Stimulated activated CD4-positive, alpha-beta T cell treated with anti-CD3 and anti-CD28 coated beads, Interleukin-15, amount 100 ng/mL, for 24 hours (primary cell): ENCODE measurements at places on chromosomes 12 and 14.

GRCh38 chr14:91722386-91722785 is 9.5 kb downstream of the CATSPERB start:
- no peak for DNase-seq

DNA sequence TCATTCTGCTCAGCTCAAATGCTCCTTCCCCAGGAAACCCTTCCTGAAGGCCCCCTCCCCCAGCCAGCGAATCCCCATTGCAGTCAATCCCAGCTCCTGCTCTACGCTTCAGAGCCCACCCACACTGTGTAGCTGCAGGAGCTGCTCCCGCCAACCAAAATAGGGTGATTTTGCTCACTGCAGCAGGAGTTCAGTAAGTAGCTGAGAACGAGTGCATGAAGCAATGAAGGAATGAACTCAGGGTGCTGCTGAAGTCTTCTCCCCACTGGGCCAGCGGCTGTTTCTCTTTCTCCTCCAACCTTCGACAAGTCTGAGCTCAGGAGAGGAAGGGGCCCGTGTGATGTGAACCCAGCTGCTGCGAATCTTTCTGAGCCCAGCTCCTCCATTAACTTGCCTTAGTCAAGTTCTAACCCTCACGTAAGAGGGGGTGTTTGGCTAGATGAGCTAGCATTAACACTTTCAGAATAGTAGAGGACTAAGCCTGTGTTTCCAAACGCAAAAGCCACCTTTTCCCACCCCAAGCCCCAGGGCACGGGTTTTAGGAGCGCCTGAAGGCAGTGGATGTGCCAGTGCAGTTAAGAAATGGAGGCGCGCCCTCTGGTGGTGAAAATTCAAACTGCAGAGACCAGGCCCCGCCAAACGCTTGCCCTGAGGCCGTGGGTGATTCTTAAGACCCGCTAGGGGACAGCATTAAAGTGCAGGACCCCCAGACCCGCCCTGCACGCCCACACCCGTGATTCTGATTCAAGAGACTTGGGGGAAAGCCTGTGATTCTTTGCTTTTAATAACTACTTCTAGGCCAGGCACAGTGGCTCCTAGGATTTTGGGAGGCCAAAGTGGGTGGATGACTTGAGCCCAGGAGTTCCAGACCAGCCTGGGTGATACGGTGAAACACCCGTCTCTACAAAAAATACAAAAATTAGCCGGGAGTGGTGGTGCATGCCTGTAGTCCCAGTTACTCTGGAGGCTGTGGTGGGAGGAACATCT is 11.9 kb upstream of the SERPINA4 start:
- peak; percentile 72 for DNase-seq

- no peak for DNase-seq
These were observed 88.2 kb downstream of the TBC1D30 start for GRCh38 chr12:64912516-64913255.

- peak; percentile 56 for DNase-seq
These were observed 56.4 kb upstream of the PIWIL1 start for GRCh38 chr12:130281153-130281799.

DNA sequence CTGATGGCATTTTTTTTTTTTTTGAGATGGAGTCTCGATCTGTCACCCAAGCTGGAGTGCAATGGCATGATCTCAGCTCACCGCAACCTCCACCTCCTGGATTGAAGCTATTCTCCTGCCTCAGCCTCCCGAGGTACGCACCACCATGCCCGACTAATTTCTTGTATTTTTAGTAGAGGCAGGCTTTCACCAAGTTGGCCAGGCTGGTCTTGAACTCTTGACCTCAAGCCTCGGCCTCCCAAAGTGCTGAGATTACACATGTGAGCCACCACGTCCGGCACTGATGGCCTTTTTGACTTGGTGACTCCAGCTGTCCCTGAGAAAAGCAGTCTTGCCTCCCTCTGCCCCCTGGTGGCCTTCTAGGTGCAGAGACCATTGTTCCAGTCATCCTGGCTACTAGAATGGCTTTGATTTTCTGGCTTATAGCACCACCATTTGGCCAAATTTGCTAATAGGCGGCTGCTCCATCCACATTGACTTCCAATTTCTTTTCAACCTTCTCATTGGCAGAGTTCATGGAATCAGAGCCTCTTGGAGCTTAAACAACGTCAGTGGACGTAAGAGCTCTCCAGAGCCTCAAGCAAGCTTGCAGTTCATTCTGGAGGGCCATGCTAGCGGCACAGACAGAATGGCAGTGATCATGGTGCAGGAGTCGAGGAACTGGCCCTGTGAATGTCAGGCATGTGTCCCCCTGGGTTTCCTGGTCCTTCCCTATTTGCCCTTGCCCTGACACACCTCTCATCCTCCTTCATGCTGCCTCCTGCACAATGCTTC is 25.4 kb upstream of the EIF4B start:
- DNase-seq: peak; percentile 86

DNA sequence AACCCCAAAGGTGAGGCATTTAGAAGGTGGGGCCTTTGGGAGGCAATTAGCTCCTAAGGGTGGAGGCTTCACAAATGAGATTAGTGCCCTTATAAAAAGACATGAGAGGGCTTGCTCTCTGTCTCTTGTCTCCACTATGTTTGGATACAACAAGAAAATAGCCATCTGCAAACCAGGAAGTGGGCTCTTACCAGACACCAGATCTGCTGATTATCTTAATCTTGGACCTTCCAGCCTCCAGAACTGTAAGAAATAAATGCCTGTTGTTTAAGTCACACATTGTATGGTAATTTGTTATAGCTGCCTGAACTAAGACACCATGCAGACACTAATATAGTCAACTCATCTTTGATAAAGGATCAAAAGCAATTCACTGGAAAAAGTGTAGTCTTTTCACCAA is 34.4 kb downstream of the TMEM116 start:
- DNase-seq: no peak

DNA sequence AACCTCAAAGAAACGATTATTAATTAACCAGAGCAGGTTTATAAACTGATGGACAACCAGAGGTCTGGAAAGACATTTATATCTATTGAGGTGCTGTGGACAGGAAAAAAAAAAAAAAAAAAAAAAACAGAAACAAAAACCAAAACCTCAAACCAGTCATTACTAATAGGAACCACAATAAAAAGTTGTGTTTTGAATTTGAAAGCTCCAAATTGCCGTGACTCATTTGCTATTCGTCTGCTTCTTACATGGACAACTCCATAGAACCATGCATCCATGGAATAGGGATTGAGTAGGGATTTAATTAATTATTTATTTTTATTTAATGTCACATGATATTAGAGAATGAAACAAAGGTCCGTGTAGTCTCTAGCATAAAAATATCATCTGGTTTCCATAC is 134.1 kb upstream of the SSTR1 start:
- DNase-seq: no peak

DNA sequence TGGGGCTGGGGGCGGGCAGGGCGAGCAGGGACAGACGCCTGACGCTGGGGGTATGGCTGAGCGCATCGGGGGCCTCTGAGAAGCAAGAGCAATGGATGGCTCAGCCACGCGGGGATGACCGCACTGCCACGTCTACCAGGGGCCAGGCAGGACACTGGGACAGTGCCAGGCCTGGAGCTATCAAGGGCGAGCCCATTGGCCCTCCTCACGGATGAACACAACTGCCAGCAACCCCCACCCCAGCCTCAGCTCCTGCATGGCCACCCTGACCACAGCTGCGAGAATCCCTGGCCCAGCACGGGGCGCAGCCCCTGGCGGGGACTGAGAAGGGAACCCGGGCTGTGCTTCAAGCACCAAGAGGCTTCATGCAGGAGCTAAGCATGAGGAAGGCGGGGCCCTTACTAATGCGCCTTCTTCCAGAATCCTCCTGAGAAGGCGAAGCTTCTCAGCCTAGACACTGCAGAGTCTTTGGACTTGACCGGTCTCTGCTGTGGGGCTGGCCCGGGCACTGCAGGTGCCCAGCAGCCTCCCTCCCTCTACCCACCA is 9.5 kb downstream of the ARL6IP4 start:
- DNase-seq: no peak
